ENCODE measurements at places on chromosomes 5 and 9.

- DNase-seq, result no peak
These were observed 79.7 kb downstream of the PLAC8L1 start for GRCh38 chr5:146025681-146026080.

GRCh38 chr5:36734422-36734821 is 128.0 kb downstream of the SLC1A3 start:
- DNase-seq, result peak; percentile 76

DNA sequence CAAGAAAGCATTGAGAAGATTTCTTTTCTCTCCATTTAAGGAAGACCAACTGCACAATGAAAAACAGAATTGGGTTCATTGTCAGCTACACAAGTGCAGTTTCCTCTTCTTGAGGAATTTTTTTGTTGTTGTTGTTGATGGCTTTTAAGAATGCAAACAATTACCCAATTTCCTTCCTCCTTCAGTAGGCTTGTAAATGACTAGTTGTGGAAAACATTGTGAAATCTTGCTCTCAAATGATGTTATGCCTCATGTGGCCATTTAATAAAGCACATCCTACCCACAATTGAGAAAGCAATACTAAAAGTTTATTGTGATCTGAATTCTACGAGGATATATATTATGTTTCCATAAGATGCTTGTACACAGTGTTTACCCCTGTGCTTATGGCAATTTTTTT is 171.6 kb downstream of the FAM174A start:
- DNase-seq, result peak; percentile 14

DNA sequence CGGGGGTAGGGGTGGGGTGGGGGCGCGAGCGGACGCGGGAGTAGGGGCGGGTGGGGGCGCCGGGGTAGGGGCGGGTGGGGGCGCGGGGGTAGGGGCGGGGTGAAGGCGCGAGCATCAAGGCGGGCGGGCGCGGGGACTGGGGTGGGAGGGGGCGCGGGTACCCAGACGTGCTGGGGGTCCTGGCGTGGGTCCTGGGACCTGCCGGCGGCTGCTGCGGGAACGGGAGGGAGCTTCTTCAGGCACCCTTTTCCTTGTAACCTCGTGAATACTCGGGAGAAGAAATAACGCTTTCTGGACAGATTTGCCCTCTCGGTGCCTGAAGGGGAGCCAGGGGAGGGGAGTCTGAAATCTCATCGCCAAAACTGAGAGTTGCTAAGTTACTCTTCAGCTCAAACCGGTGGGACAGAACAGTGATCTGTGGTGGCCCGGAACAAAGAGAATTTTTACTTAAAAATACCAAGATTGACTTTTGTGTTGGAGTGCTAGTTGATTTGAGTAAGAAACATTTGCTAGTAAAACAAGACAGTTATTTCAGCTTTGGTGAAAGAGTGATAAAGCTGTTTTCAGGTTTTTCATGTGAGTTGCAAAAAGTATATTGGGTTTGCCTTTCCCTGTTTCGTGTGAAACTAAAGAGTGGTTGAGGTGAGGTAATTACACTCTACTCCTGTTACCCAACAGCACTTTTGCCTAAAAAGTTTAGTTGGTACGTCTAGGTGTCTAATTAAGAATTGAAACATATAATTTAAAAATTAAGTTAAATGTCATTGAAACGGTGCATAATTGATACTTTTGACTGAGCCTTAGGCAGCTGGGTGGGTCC is 643 bp downstream of the PLEKHG4B start:
- no peak for DNase-seq

- no peak for DNase-seq
These were observed 2.8 kb downstream of the LRRC14B start for GRCh38 chr5:194102-194501.

DNA sequence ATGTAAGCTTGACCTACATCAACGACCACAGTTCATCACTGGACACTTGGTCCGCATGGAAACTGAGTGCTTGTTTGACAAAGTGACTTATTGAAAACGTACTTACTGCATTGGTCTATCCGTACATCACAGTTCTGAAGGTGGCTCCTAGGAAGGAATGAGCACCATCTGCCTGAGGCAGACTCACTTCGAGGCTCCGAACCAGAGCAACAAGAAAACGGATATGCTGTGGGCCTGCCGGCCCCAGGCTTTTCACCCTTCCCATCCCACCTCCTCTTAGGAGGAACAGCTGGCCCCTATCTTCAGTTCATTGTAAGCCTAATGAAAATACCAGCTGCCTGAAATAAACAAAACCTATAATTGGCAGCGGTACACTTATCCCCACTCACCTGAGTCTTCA is 67.2 kb upstream of the TSLP start:
- no peak for DNase-seq

DNA sequence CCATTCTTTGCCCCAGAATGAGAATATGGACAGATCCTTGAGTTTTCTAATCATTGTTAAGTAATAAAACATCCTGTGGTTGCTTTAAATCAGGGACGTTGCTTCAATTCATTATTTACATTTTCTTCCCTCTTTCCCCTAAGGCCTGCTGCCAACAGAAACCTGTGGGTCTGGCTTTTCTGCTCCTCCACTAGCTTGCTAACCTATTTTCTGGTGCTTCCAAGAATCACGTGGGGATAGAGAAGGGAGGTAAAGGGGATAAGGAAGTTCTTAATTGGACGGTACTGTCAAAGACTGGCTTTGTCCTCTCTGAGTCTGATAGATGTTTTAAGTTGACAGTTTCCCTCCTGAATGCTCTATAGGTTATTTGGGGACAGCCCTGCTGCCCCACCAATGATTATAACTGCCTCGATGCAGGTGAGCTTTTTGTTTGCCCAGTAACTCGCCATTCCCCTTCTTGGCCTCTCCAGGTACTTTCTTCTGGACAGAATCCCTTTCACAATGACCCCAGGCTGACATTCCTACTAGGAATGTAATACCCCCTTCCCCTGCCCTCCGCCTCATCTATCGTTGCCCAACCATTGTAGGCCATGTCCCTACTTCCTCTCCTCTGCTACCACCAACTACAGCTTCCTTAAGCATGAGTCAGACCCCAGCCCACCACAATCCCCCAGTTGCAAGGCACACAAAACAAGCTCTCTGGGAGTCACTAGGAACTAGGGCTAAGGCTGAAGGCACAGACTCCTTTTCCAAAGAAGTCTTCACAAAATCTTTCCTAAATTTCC is 19.9 kb upstream of the CPEB4 start:
- peak; percentile 72 for DNase-seq

GRCh38 chr9:81716409-81716808 is 27.1 kb upstream of the TLE1 start:
- DNase-seq, result no peak

GRCh38 chr5:100828071-100828897 is 74.8 kb downstream of the ST8SIA4 start:
- DNase-seq, result no peak

GRCh38 chr5:32909207-32909606 is 198.1 kb downstream of the NPR3 start:
- no peak for DNase-seq

DNA sequence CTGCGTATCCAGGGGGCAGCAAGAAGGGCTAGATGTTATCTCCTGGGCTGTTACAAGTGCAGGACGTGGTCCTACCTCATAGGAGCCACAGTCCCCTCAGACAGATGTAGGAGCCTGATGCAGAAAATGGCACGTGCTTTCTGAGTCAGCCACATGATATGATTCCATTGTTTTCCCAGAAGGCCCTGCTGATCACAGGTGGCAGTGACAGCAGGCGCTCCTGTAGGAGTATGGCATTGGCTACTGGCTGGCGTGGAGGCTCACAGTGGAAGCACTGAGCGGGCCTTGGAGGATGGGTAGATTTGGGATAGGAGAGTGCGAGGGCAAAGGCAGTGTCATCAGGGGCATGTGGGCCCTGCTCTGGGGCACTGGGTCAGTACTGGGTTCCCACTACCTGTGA is 21.9 kb downstream of the USP20 start:
- DNase-seq, result no peak

- DNase-seq, result no peak
These were observed 68.3 kb downstream of the SMARCA2 start for GRCh38 chr9:2083479-2083878.

DNA sequence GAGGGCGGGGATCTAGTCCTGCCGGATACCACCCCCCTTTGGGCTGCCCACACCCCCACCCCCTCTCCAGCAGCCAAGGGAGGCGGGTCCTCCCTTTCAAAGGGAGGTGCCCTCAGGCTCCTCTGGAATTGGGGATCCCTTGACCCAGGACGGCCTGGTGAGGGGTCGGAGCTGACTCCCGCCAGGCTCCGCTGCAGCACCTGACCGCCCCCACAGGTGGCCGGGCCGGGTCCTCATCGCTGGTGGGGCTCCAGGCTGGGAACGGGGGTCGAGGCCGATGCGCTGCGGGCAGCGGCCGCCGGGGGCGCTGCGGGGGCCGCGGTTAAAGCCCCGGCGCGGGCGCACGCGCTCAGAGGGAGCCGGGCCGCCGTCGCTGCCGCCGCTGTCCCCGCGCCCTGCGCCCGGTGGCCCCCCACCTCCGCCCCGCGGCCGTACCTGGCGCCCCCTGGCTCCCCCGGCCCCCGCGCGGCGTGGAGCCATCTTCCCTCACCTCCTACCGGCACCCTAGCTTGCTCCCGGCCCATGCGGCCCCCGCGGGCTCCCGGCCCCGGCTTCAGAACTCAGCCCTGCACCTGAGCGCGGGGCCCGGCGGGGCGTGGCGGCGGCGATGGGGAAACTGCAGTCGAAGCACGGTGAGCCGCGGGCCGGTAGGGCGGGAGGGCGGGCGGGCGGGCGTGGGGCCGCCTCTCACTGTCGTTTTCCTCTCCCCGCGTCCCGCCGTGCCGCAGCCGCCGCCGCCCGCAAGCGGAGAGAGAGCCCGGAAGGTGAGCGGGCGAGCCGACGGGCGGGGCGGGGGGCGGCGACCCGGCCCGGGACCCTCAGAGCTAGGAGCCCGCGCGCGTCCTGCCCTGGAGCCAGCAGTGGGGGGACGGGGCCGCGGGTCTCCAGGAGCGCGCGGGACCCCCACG is at the start of gene NKD2:
Gene NKD2 (plus strand): TSS at position 352 of the 908 bp plus-strand sequence. CDS start 256 bp downstream, at position 608.
- DNase-seq, result peak; percentile 45

DNA sequence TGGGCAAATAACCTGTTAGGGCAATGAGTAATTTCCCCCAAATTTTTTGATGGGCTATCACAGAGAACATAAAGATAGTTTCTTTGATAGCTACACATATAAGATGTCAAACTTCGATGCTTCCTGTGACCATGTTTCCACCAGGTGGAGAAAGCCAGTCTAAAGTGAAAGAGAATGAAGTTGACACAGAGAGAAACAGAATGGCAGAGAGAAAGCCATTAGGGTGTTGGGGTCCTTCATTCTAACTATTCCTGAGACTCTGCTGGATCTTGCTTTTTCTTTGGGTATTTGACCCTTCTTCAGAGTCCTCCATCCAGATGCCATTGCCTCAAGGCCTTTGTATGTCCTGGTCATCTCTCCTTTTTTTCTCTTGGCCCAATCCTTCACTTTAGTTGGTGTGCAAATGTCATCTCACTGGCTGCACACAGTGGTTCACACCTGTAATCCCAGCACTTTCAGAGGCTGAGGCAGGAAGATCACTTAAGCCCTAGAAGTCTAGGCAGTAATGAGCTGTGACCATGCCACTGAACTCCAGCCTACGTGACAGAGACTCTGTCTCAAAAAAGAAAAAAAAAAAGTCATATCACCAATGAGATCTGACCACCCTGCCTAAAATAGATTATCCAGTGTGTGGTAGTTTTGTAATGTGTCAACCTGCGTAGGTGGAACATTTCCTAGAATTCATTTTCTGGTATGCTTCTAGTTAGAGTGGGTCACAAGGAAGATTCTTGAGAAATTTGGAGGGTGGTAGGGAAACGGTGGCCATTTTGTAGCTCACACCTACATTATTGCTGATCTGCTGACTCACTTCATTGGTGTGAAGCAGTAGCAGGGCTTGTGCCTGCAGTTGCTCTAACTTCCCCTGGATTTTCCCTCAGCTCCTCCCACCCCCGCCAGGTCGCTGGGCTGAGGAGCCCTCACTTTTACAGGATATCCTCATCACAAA is 20.8 kb upstream of the KIF2A start:
- no peak for DNase-seq

GRCh38 chr5:150763023-150763769 is 4.4 kb upstream of the DCTN4 start:
- DNase-seq, result peak; percentile 62

GRCh38 chr5:109170629-109171350 is 239.0 kb downstream of the PJA2 start:
- DNase-seq, result no peak

DNA sequence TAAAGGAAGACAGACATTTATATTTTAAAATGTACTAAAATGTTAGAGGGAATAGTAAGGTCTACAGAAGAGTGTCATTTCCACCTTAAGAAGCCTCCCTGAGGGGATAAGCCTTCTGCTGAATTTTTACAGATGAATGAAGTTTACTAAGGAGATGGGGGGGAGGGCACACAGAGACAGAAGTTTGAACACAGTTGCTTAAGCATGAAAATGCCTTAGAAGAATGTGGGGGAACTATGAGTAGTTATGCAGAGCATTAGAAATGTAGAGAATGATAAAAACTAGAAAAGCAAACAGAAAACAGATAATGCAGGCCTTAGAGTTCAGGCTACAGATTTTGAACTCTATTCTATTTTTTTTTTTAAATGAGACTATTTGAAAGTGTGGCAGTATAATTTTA is 232.2 kb upstream of the VLDLR start:
- DNase-seq, result no peak

DNA sequence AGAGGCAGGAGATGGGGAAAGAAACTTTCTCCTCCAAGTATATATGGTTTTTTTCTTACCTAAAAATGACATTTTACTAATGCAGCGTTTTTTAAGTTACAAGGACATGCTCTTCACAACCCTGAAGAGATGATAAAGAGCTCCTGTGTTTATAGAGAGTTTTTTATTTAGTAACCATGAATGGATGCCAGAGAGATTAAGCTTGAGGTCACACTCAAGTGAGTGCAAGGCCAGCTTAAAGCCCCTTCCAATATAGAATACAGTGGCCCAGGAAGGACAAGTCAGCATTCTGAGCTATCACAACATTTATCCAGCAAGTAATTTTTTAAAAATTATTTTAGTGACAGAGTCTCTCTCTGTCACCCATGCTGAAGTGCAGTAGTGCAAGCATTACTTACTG is 6.7 kb upstream of the HAVCR2 start:
- no peak for DNase-seq

DNA sequence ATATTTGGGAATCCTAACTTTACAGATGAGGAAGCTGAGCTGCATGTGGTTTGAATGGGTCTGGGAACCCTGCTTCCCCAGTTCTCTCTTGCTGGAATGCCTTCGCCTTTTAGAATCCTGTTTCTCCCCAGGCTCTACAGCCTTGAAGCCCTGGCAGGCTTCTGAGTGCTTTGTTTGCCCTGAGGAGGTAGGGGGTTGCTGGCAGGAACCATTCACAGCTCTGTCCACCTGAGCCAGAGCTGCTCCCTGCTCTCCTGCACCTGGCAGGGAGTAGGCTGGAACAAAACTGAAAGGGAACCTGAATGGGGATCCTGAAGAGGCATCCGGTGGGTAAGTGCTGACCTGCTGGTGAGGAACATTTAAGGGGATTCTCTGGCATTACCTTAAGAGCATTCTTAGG is 33.0 kb downstream of the KIF4B start:
- no peak for DNase-seq
